ENCODE measurements at places on chromosomes 2 and 18.

GRCh38 chr2:237213315-237214022 is 127.8 kb downstream of the COPS8 start:
- DNase-seq = no peak

DNA sequence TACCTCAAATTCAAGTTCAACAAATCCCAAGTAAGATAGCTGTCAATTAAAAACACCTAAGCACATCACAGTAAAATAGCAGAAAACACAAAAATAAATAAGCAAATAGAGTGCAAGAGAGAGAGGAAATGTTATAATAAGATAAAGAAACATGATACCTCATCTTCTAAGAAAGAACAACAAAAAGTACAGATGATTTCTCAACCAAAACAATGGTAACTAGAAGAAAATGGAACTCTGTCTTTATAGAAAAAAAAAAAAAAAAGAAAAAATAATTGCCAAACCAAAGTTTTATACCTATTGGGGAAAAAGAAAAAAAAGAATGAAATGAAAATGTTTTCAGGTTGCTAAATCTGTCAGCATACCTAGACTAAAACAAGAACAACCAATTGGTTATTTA is 1253.5 kb upstream of the CDH2 start:
- no peak for DNase-seq

DNA sequence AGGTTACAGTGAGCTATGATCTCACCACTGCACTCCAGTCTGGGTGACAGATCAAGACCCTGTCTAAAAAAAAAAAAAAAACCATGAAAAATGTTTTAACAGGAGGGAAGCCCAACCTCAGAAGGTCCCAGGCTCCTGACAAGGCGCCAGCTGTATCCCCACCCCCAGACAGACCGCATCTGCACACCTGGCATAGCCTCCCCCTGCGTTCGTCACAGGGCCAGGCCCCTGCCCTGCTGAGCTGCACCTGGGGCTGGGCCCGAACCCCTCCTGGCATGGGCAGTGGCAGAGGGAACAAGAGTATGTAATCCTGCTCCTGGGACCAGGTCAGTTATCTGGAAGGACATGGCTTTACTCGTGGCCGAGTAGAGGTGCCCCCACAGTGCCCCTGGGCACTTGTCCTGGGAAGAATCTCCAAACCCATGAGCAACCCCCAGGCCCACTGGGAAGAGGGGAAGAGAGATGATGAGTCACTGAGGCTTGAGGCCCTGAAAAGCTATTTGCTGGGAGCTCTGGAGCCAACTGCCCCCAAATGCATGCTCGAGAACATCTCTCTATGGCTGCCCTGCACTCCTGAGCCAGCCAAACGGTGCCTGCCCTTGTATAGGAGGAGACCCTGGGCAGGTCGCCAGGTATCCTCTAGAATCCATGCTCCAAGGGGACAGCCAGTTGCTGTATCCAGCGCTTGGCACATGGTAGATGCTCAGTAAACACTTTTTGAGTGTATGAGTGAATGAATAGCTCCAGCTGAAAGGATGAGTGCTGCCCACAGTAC is 265.5 kb downstream of the ATAD2B start:
- no peak for DNase-seq

DNA sequence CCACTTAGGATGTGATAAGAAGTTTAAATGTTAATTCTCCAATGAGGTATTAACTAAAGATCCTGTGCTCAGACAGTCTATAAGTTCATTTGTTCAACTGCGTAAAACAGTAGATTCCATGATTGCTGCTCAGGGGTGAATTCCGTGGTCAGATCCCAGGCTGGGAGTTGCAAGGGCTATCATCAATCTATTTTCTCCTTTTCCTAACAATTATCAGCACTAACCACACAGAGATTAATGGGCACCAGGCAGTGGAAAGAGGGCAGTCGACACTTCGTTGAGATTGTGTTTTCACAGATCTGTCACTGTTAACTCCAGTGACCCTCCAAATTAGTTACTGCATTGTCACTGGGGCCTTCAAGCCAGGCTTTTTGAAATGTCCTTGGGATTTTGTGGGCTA is 154.1 kb upstream of the SPRED2 start:
- no peak for DNase-seq

DNA sequence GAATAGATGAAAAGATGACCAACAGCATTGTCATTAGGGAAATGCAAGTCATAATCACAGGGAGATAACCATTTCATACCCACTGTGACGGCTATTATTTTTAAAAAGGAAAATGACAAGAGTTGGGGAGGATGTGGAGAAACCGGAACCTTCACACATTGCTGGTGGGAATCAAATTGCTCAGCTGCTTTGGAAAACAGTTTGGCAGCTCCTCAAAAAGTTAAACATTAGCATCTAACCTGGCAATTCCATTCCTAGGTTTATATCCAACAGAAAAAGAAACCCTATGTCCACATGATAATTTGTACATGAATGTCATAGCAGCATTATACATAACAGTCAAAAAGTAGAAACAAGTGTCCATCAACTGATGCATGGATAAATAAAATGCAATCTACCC is 58.2 kb downstream of the KCNG3 start:
- DNase-seq = no peak

DNA sequence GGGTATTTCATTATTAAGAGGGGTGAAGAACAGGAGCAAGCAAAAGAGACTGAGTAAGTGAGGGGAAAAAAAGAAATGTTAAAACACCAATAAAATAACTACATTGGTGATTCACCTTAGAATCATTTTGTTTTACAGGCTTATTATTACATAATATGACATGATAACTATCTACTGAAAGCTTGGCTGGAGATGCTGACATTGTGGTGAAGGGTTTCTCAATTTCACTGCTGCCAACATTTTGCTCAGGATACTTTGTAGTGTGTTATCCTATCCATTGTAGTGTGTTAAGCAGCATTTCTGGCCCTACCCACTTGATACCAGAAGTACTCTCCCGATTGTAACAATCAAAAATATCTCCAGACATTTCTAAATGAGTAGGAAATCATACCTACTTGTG is 1564.6 kb upstream of the NXPH2 start:
- no peak for DNase-seq

DNA sequence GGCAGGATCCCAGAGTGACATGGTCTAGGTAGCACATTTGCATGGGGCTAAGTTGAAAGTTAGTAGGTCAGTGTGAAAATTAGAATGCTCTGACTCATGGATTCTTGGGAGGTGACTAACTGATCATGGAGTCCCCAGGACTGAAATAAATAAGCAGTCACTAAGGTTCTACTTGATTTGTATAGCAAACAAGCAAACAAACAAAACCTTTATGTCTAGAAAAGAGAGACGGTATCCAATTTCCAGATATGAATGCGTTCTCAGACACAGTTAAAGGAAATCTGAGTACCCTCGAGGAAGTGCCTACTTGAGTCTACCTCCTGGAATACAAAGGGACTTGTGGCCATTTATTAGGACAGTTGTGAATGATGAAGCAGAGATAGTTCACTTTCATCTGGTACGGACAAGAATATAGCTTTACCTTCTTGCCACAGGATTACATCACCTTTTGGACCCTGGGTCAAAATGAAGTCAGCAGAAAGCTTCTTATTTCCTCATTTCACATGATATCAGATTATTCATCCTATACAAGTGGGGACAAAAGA is 54.3 kb upstream of the AGPS start:
- DNase-seq = no peak

- DNase-seq = no peak
These were observed 20.1 kb downstream of the ASAP2 start for GRCh38 chr2:9226458-9227380.

- DNase-seq = no peak
These were observed 201.5 kb upstream of the BOD1L2 start for GRCh38 chr18:56945171-56946083.

Measured in stimulated activated CD4-positive, alpha-beta T cell treated with anti-CD3 and anti-CD28 coated beads, Interleukin-2, amount 100 ng/mL, for 24 hours (primary cell).